Progenitor cell of endocrine pancreas (in vitro differentiated cells): ENCODE measurements at places on chromosomes 4 and X. TPM values are rescaled to one million over a fixed set of nuclear protein-coding genes. Genes with fewer than 3 reads are reported as not detected.
A peak's percentile ranks its signal among the peaks of the same experiment; 100 is the strongest.

- H3K4me3 ChIP-seq: no peak overlapping the region
- H3K27ac ChIP-seq: no peak overlapping the region
- DNase-seq: no peak
- no peaks in the 10 kb centered on the region for H3K4me1 ChIP-seq
Observed at GRCh38 chr4:24999392-25000089, 31.2 kb downstream of the LGI2 start.

GRCh38 chr4:20901851-20902250, 201.6 kb downstream of the PACRGL start:
- H3K27ac ChIP-seq: no peak overlapping the region
- H3K27me3 ChIP-seq: peaks cover 17% of the 10 kb centered on the region
- no peak overlapping the region for H3K4me3 ChIP-seq
- H3K4me1 ChIP-seq: peaks cover 10% of the 10 kb centered on the region

- peaks cover 96% of the 10 kb centered on the region for H3K27me3 ChIP-seq
- no peak overlapping the region for H3K27ac ChIP-seq
- H3K4me1 ChIP-seq: peaks cover 12% of the 10 kb centered on the region
- peaks cover 2% of the 10 kb centered on the region for H3K36me3 ChIP-seq
- H3K4me3 ChIP-seq: peak overlapping the region; percentile 47
Observed at GRCh38 chr4:173506597-173507211, 23.3 kb downstream of the HAND2 start.

The ENPEP gene
- total RNA-seq: 1.4 and 1.7 TPM in 2 replicates

DNA sequence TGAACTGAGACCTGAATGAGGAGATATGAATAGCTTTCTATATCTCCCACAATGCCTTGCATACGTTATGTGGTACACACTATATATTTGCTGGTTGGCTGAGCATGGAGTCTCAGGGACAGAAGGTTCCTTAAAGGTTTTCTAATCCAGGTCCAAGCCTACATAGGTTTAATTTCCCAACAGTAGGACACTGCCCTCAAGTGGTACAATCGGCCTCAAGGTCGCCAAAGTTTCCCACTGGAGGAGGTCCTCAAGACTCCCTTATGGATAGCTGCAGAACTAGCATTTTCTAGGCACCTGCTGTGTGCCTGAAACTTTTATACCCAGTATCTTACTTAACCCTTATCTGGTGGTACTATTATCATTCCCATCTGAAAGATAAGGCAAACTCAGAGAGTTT, 21.0 kb upstream of the EFNB1 start:
- no peaks in the 10 kb centered on the region for H3K36me3 ChIP-seq
- no peaks in the 10 kb centered on the region for H3K27me3 ChIP-seq
- H3K4me1 ChIP-seq: no peaks in the 10 kb centered on the region
- DNase-seq: no peak

- no peak overlapping the region for H3K4me3 ChIP-seq
- H3K27ac ChIP-seq: no peak overlapping the region
- DNase-seq: no peak
- H3K36me3 ChIP-seq: no peaks in the 10 kb centered on the region
- no peaks in the 10 kb centered on the region for H3K27me3 ChIP-seq
Observed at GRCh38 chr4:175456131-175456530, 355.9 kb downstream of the GPM6A start.

The MMRN1 gene
- total RNA-seq: 1.6 and 1.7 TPM in 2 replicates

- peak overlapping the region; percentile 84 for H3K27ac ChIP-seq
- H3K4me3 ChIP-seq: no peak overlapping the region
- no peaks in the 10 kb centered on the region for H3K27me3 ChIP-seq
Observed at GRCh38 chr4:73244945-73245601, 13.5 kb downstream of the ANKRD17 start.

The DDX53 gene
- not detected in 2 replicates for total RNA-seq

GRCh38 chr4:153222707-153223426, 18.6 kb downstream of the TRIM2 start:
- H3K4me1 ChIP-seq: peaks cover 44% of the 10 kb centered on the region
- peaks cover 10% of the 10 kb centered on the region for H3K36me3 ChIP-seq
- peak overlapping the region; percentile 96 for H3K27ac ChIP-seq
- H3K4me3 ChIP-seq: peak overlapping the region; percentile 80
- H3K27me3 ChIP-seq: no peaks in the 10 kb centered on the region

DNA sequence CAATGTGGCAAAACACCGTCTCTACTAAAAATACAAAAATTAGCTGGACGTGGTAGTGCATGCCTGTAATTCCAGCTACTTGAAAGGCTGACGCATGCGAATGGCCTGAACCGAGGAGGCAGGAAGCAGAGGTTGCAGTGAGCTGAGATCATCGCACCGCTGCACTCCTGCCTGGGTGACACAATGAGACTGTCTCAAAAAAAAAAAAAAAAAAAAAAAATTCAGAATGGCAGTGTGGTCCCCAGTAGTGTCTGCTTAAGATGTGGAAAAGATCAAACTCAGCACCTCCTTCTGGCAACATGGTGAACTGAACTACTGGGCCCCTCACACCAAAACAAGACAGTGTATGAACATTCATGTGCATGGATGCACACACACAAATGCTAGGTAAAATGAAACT, 32.2 kb downstream of the SMS start:
- peaks cover 43% of the 10 kb centered on the region for H3K4me1 ChIP-seq
- no peaks in the 10 kb centered on the region for H3K27me3 ChIP-seq

DNA sequence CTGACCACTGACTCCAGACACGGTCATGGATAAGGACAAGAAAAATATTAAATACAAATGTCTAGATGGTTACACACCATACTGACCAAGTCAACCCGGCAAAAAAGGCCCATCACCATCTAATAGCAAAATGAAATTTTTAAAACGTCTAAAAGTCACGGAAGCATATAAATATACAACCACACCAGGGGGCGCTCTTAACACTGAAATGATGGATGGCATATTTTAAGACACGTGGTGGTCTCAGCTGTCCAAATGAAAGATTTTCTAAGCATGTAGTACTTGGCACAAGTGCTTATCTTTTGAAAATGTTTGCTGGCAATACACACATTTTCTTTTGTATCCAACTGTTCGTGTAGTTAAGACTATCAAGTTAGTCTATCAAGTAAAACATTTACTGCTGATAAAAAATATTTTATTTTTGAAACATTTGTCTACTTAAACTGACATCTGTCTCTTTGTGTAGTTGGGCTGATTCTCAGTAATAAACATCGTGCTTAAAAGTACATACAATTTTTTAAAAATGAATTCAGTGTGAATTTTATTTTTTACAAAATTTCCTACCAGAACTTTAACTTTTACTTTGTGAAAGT, 64.6 kb downstream of the COX7B2 start:
- H3K36me3 ChIP-seq: no peaks in the 10 kb centered on the region
- no peak overlapping the region for H3K27ac ChIP-seq
- peak; percentile 28 for DNase-seq
- H3K4me1 ChIP-seq: no peaks in the 10 kb centered on the region
- H3K4me3 ChIP-seq: no peak overlapping the region

DNA sequence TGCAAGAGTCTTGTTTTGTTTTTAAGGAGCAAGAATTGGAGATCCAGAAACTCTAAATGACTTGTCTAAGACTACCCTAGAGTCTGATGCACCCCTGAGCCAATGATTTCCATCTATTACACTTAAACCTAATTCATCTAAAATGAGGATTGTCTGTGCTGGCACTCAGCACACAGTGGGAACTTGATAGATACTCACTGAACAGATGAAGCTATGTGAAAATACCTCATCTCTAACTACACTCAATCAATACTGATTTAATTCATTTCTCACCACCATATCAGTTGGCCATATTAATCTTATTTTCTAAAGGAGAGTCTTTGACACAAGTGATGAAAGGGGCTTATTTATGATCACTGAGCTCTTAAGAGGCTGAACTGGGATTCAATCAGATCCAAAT, 262.1 kb downstream of the HS3ST1 start:
- no peak for DNase-seq
- no peak overlapping the region for H3K4me3 ChIP-seq
- no peak overlapping the region for H3K27ac ChIP-seq
- no peaks in the 10 kb centered on the region for H3K4me1 ChIP-seq
- no peaks in the 10 kb centered on the region for H3K27me3 ChIP-seq

GRCh38 chrX:110667706-110668105, 127.9 kb downstream of the CHRDL1 start:
- H3K27ac ChIP-seq: peak overlapping the region; percentile 93
- no peak overlapping the region for H3K4me3 ChIP-seq
- H3K27me3 ChIP-seq: no peaks in the 10 kb centered on the region
- H3K4me1 ChIP-seq: peaks cover 28% of the 10 kb centered on the region

GRCh38 chr4:158428242-158428641, 93.4 kb upstream of the RXFP1 start:
- no peak overlapping the region for H3K27ac ChIP-seq
- no peak overlapping the region for H3K4me3 ChIP-seq
- H3K27me3 ChIP-seq: no peaks in the 10 kb centered on the region
- H3K4me1 ChIP-seq: no peaks in the 10 kb centered on the region

GRCh38 chr4:81651243-81651899, 179.7 kb upstream of the RASGEF1B start:
- peak overlapping the region; percentile 69 for H3K27ac ChIP-seq
- no peaks in the 10 kb centered on the region for H3K27me3 ChIP-seq
- H3K4me3 ChIP-seq: no peak overlapping the region
- DNase-seq: no peak

- no peak overlapping the region for H3K27ac ChIP-seq
- H3K36me3 ChIP-seq: no peaks in the 10 kb centered on the region
- H3K4me1 ChIP-seq: no peaks in the 10 kb centered on the region
- H3K4me3 ChIP-seq: no peak overlapping the region
- no peak for DNase-seq
Observed at GRCh38 chr4:113825272-113825671, 63.7 kb upstream of the CAMK2D start.

The STS gene
- 7.6 and 7.8 TPM in 2 replicates for total RNA-seq

The PPP1R3F gene
- total RNA-seq: 9.4 and 10.2 TPM in 2 replicates

DNA sequence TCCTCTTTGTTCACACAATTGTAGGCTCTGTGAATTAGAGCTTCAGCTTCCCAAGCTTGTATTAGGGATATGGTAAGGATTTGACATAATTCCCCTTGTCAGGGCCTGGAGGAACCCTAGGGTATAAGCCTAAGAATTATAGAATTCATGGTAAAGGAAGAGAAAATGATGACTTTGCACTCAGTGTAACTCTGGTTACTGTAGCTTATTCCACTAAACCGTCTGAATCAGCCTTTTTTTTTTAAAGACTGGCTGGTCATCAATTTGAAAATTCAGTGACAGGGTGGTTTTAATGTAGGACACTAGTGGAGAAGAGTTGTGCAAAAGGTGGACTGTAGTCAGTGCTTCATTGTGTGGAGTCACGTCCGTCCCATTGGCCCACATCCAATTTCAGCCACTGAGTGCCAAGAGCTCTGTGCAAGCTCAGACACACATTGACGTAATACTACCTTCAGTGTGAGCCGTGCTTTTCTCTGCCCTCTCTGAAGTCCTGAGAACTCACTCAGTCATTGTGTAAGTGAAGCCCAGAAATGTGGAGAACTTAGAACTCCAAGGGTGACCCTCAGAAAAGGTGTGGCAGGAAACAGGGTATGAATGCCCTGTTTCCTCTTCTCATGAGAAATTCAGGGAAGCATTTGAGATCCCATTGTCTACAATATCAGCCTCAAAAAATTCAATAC, 449.8 kb downstream of the C4orf33 start:
- no peaks in the 10 kb centered on the region for H3K27me3 ChIP-seq
- no peak overlapping the region for H3K27ac ChIP-seq
- H3K4me3 ChIP-seq: no peak overlapping the region
- H3K4me1 ChIP-seq: peaks cover 3% of the 10 kb centered on the region
- DNase-seq: no peak

GRCh38 chr4:128256539-128256938, 31.1 kb downstream of the PGRMC2 start:
- H3K27ac ChIP-seq: no peak overlapping the region
- no peak for DNase-seq
- peaks cover 22% of the 10 kb centered on the region for H3K4me1 ChIP-seq

The RBM47 gene
- 64.3 and 64.8 TPM in 2 replicates for total RNA-seq

The RS1 gene
- not detected in 2 replicates for total RNA-seq

DNA sequence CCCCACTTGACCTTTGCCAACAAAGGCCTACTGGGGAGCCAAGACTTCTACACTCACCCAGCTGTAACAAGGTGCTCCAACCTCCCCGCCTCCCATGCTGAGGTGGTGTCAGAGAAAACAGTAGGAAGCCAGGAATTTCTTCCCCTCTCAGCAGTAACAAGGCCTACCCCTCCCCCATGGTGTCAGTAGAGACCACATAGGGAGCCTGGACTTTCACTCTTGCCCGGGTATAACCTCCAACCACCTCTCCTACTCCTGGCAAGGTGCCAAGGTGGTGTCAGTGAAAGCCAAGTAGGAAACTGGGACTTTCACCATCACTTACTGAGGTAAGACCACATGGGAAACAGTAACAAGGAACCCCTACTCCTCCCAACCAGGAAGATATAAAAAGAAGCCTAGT, 93.1 kb downstream of the SLC16A2 start:
- no peaks in the 10 kb centered on the region for H3K27me3 ChIP-seq
- H3K36me3 ChIP-seq: no peaks in the 10 kb centered on the region
- H3K4me1 ChIP-seq: peaks cover 1% of the 10 kb centered on the region
- H3K27ac ChIP-seq: no peak overlapping the region
- no peak overlapping the region for H3K4me3 ChIP-seq
- DNase-seq: no peak

DNA sequence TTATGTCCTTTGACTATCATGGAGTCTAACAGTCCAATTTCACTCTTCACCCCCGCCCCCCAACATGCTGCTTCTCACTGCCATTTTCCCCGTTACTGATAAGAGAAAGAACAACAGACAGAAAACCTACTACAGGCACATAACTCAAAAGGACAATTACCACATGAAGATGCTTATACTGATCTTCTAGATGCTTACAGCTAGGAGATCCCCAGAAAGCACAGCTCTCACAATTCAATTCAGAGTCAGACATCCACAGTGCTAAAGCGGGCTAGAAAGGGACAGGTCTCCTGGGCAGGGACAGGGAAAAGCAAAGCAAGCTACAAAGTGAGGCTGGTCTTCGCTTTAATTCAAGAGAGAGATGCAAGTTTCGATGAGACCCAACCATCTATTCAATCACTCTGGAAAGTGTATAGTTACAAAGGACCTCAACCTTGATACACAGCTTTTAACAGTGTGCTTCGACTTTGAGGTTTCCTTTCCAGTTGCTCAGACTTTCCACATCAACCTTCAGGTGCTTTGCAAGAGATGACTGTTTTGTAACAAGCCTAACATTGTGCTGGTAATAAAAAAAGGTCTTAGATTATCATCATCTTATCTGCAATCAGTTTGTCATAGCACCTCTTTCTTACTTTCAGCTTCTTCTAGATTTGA, 60.9 kb downstream of the LEF1 start:
- H3K27me3 ChIP-seq: peaks cover 4% of the 10 kb centered on the region
- peaks cover 37% of the 10 kb centered on the region for H3K4me1 ChIP-seq
- DNase-seq: no peak
- H3K4me3 ChIP-seq: peak overlapping the region; percentile 44
- no peak overlapping the region for H3K27ac ChIP-seq

DNA sequence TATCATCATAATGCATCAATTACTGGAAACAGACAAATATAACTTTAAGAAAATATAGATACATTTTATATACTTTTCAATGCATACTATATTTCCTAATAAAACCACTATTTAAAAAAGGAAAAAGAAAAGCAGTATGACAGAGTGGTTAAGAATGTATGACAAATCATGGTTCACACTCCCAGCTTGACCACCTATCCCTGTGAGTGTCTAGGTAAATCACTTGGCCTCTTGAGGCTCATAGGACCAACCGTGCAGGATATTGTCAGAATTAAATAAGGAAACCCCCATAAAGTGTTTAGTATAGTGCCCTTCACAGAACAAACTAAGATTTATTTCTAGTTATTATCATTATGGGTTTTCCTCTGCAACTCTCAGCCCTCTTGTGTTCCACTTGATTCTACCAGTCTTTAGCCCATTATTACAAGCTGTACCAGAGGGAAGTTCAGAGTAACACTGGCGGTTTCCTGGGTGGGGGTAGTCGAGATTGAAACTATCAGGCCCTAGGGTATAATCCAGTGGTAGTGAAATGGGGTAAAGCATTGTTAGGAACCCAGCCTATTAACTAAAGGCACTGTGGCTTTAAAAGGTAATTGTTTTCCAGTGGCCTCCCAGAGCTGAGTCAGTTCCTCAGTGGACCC, 55.5 kb upstream of the PAK3 start:
- DNase-seq: no peak
- H3K4me1 ChIP-seq: no peaks in the 10 kb centered on the region
- no peaks in the 10 kb centered on the region for H3K36me3 ChIP-seq

The RHOXF1 gene
- total RNA-seq: 0.55 and 1.4 TPM in 2 replicates
